ENCODE measurements at places on chromosomes 13 and 19.

DNA sequence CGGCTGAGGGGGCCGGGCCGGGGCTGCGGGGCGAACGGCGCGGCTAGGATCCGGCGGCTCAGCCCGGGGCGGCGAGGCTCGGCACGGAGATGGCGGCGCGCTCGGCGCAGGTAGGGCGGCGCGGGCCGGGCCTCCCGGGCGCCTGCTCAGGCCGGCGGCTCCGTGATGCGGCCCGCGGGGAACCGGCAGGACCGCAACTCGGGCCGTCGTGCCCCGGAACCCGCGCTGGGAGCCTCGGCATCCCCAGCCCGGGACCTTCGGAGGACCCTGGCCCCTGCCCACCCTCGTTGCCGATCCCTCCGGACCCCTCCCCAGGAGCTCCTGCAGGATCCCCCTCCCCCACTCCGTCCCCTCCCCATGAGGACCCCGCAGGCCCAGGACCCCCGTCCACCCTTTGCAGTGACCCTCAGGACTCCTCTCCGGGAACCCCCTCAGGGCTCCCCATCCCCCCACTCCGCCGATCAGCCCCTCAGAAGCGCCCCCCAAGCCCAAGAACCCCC lies 304 bp downstream of the EVI5L start:
- DNase-seq: no peak

DNA sequence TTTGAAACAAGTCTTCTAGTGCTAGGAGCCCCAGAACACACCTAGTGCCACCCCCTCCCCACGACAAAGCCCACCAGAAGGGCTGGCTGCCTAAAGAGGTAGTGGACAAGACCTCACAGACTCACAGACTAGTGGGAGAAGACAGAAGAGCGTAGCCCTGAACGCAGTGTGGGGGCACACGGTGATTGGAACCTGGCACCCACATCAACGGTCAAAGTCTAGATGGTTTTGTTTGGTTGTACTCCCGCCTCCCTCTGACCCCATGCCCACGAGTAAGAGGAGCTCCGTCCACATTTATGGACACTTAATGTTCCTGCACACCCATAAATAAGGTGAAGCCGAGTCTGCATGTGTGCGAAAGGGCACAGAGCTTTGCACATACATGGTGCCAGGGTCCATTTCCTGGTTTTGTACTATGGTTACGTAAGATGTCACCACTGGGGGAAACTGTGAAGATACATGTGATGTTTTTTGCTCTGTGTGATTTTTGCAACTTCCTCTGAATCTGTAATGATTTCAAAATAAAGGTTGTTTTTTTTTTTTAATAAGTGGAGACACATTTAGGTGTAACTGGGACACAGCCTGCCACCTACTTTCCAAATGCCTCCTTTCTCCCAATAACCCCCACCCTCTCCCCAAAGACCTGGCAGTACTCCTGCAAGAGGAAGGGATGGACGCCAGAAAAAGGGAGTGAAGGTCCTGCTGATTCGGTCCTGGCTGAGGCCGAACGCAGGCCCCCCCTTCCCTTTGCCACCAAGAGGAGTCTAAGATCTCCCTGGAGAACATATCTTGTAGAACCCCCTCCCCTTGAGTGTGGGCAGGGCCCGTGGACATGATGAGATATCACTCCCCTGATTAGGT lies 72.8 kb downstream of the GNG7 start:
- no peak for DNase-seq

- no peak for DNase-seq
Observed at GRCh38 chr13:106156468-106156867, 379.0 kb downstream of the EFNB2 start.

GRCh38 chr13:111394211-111394922 lies 73.9 kb downstream of the TEX29 start:
- no peak for DNase-seq

DNA sequence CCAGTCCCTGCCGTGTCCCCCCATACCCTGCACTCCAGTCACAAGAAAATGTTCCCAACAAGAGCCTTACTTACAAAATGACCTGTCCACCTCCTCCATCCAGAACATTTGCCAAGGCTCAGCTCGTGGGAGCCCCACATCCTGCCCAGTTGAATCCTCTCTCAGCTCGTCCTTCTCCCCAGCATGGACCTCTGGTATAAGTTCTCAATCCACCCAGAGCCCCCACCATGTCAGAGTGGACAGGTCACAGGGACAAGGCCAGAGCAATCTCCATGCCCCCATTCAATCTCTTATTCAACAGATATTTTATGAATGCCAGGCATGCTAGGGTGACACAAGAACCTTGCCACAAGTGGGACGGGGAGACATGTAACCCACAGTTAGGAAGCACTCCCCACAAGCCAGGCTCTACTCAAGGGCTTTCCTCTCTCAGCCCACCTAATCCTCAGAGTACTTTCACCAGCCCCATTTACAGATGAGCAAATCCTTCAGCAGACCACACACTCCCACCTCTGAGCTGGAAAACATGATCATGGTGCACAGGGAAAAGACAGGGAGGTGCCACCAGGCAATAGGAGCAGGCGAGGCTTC lies 15.1 kb downstream of the DEDD2 start:
- DNase-seq: no peak

DNA sequence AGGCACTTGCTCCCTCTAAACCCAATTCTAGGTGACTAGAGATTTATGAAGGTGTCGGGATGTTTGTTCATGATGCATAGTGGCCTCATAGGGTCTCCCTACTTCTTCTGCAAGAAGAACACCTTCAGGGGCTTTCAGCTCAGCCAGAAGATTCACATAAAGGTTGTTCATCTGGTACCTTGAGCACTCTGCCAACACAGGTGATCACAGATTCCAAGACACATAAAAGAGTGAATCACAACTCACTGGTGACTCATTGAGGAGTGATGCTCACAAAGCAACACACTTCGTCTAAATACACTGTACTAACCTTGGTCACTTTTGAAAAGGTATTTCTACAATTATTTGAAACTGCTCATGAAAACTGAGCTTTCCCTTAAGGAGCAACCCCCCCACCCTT lies 6.8 kb upstream of the ZNF324 start:
- DNase-seq: no peak

GRCh38 chr19:342801-343421 lies 1.7 kb downstream of the MIER2 start:
- DNase-seq: no peak

DNA sequence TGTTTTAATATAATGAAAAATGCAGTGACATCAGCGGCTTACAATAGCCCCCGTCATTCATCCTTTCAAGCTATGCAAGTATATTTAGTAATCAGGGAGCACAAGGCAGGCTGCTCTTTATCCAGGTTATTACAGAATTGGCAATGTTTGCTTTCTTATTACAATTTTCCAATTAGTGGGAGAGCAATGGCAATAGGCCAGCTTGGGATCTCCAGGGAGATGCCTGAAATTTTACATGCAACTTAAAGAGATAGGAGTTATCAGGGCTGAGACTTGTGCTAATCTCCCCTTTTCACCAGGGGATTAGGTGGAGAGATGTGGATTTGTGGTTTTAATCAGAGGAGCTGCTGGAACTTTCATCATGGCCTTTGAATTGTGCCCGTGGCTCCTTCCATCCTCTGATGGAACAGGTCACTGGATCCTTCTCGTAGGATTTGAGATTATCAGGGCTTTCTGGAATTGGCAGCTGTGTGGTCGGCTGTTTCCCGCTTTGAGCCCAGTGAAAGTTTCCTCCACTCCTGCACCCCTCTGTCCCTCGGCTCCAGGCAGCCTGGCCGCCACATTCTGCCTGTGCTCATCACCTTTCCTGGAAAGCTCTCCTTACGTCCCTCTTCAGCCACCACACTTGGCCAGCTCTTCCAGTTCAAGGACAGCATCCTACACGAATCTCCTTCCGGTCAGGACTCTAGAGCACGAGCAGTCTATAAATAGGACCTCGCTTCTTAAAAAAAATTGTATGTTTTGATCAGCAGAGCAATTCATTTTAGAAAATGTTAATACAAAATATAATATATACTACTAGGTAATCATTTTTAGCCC lies 47.0 kb downstream of the CBY2 start:
- DNase-seq: no peak

GRCh38 chr19:42269478-42270345 lies 660 bp downstream of the CIC start:
- DNase-seq: no peak

- no peak for DNase-seq
Observed at GRCh38 chr19:52034051-52034728, 6.0 kb upstream of the ZNF614 start.

- peak; percentile 4 for DNase-seq
Observed at GRCh38 chr19:33193865-33194362, at the start of gene LRP3. Gene LRP3, plus strand, starts transcription at chr19:33194330. Its CDS starts 456 bp downstream, at chr19:33194786.

DNA sequence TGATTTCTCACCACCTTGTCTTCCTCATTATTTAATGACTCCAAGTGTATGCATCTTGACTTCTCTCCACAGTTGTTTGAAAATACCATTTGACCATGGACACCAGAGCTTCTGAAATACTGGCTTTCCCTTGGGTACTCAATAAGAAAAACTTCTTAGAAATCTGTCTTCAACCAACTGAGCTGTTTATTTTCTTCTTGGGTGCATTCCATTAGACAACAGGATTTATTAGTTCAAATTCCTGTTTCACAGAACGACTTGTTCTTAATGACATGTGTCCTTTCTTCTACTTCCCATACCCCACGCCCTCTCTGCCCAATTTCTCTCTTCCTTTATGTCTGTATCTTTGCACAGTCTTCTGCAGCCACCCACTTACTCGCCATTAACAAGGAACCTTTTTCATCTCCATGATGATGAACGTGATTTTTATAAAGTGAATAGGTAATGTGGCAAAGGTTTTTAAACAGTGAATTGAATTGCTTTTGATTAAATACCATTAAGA lies 11.3 kb upstream of the ITM2B start:
- no peak for DNase-seq

DNA sequence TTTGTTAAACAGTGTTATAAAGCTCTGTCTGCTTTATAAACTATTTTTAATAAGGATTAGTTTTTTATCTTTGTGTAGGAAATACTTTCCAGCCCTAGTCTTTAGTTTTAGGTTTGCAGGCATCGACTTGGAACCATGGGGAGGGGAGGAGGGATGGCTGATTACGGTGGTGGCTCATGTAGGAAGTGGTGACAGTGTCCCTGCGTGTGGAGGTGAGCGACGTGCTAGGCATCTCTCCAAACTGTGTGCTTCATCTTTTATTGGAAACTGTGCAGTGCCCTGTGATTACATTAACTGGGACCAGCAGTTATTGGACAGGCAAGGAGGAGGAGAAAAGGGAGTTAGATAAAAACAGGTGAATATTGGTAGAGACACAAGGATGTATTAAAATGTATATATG lies 203.8 kb downstream of the ATP8A2 start:
- DNase-seq: peak; percentile 18

- no peak for DNase-seq
Observed at GRCh38 chr13:113087923-113088690, 17.5 kb upstream of the F7 start.

- DNase-seq: no peak
Observed at GRCh38 chr19:19710506-19710905, 22.4 kb downstream of the ZNF14 start.

DNA sequence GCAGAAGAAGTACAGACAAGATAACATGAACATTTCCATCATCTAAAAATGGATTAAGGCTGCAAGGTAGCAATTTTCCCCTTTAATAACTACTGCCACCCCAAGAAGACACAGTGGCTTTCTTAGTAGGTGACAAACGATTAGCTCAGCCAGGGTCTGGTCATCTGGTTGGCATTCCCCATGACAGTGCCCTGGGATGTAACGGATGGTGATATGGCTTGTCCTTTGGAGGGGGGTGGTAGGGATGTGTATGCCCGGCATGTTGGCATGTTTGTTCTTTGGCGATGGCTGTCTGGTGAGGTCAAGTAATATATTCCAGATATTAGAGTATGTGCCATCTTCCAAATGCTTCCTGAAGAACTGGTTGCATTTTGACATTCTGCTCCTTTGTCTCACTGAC lies 135.6 kb upstream of the ZNF536 start:
- no peak for DNase-seq

GRCh38 chr19:7340959-7341837 lies 7.5 kb upstream of the ARHGEF18 start:
- peak; percentile 74 for DNase-seq

DNA sequence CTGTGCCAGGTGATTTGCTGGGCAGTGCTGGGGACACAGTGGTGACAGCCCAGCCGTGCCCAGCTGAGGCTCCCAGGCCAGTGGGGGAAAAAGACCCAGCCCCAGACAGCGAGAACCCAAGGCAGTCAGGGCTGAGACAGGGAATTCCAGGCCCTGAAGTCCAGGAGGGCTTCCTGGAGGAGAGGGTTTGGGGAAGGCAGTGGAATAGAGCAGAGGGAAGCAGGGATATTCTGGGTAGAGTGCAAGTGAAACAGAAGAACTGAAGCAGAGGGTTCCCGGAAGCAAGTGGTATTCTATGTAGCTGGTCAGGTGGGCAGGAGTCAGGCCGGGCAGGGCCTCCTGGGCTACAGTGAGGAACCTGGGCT lies 1.3 kb upstream of the CEACAM16 start:
- no peak for DNase-seq

DNA sequence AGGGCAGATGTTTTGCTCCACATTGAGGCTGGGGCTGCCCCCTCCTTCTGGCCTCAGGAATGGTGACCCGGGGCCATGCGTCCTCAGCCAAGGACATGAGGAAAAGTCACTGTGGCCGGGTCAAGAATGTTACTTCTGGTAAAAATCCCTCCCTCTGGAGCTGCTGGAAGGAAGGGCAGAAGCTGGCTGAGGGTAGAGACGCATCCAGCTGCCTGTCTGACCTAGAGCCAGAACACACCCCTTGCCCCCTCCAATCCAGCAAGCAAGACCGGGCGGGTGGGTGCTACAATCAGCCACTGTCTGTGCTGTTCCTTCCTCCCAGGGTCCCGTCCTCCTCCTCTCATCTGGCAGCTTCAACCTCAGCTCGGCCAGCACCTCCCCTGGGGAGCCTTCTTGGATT lies 59.0 kb downstream of the PTPRS start:
- DNase-seq: no peak

- no peak for DNase-seq
Observed at GRCh38 chr13:95499811-95500712, 52.5 kb upstream of the CLDN10 start.

Data from NCI-H510A treated with DMSO at 0.1 percent for 48 hours (cell line).